ENCODE measurements at places on chromosomes 13 and 19. TPM values are rescaled to one million over a fixed set of nuclear protein-coding genes. Genes with fewer than 3 reads are reported as not detected.

Gene ZNF442
- not detected for total RNA-seq

Gene ZNF837
- total RNA-seq = 1.7 TPM

Gene OR10H1
- not detected for total RNA-seq

Gene LILRA6
- not detected for total RNA-seq

Gene LRG1
- 0.09 TPM for total RNA-seq

Gene DIRAS1
- total RNA-seq = 4.0 TPM

Gene TMEM86B
- 2.7 TPM for total RNA-seq
